H9 (cell line): ENCODE measurements at places on chromosomes 7 and 10. TPM values are rescaled to one million over a fixed set of nuclear protein-coding genes. Genes with fewer than 3 reads are reported as not detected.

GRCh38 chr10:120657371-120657770 lies 193.8 kb upstream of the WDR11 start:
- no peaks in the 10 kb centered on the region for H3K27me3 ChIP-seq
- H3K4me3 ChIP-seq, result no peak overlapping the region
- H3K27ac ChIP-seq, result no peak overlapping the region

GRCh38 chr7:131182446-131183058 lies 145.1 kb upstream of the MKLN1 start:
- no peaks in the 10 kb centered on the region for H3K4me1 ChIP-seq
- no peak overlapping the region for H3K4me3 ChIP-seq
- no peaks in the 10 kb centered on the region for H3K36me3 ChIP-seq
- no peak overlapping the region for H3K27ac ChIP-seq

GRCh38 chr10:85318809-85319807 lies 990.7 kb downstream of the CCSER2 start:
- H3K27me3 ChIP-seq, result no peaks in the 10 kb centered on the region
- no peak overlapping the region for H3K27ac ChIP-seq
- no peaks in the 10 kb centered on the region for H3K4me1 ChIP-seq

- H3K27ac ChIP-seq, result no peak overlapping the region
- no peak overlapping the region for H3K4me3 ChIP-seq
- no peaks in the 10 kb centered on the region for H3K4me1 ChIP-seq
- DNase-seq, result no peak
- peaks cover 7% of the 10 kb centered on the region; the same call in 1 of the 2 replicates for H3K27me3 ChIP-seq
- no peaks in the 10 kb centered on the region for H3K36me3 ChIP-seq
These were observed 5.1 kb upstream of the LRRC4 start for GRCh38 chr7:128036226-128036940.

DNA sequence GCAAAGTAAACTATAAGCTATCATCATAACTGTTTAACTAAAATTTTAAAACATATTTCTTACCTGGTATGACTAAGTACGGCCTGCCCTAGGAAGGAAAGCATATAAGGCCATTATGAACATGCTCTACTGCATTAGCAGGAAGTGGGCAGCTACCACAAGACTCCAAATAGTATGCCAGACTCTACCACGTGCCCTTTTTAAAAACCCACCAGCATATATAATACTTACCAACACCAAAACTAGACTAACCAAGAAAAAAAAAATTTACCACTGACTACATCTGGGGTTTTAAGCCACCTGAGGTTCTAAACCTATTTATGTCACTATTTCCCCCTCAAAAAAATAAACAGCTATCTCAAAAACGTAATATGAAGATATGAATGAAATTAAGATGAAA lies 30.1 kb downstream of the NUDCD3 start:
- H3K36me3 ChIP-seq, result peaks cover 6% of the 10 kb centered on the region; the same call in 1 of the 2 replicates
- no peaks in the 10 kb centered on the region for H3K27me3 ChIP-seq
- H3K4me3 ChIP-seq, result no peak overlapping the region
- no peak for DNase-seq

DNA sequence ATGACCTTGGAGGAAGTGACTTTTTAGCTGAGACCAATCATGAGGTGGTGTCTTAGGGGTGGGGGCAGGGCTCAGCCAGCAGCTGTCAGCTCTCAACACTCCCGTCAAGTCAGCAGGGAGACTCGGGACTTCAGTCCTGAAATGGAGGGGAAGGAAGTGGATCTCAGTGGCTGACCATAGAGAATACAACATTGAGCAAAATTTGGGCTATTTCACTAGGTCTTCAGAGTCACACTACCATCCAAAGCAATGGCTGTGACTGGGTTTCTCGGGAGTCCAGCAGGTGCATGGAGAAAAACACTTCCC lies 16.8 kb upstream of the GIMAP6 start:
- no peaks in the 10 kb centered on the region for H3K27me3 ChIP-seq
- H3K36me3 ChIP-seq, result no peaks in the 10 kb centered on the region; the same call in 1 of the 3 replicates
- no peak for DNase-seq
- no peak overlapping the region for H3K27ac ChIP-seq

Gene SPDYE16
- total RNA-seq, result not detected in 2 replicates

Gene AGR3
- not detected in 2 replicates for total RNA-seq

Gene SEC31B
- 6.3 and 6.6 TPM in 2 replicates for total RNA-seq

Gene EVX1
- not detected in 2 replicates for total RNA-seq
